ENCODE measurements at places on chromosomes 1 and 21.

DNA sequence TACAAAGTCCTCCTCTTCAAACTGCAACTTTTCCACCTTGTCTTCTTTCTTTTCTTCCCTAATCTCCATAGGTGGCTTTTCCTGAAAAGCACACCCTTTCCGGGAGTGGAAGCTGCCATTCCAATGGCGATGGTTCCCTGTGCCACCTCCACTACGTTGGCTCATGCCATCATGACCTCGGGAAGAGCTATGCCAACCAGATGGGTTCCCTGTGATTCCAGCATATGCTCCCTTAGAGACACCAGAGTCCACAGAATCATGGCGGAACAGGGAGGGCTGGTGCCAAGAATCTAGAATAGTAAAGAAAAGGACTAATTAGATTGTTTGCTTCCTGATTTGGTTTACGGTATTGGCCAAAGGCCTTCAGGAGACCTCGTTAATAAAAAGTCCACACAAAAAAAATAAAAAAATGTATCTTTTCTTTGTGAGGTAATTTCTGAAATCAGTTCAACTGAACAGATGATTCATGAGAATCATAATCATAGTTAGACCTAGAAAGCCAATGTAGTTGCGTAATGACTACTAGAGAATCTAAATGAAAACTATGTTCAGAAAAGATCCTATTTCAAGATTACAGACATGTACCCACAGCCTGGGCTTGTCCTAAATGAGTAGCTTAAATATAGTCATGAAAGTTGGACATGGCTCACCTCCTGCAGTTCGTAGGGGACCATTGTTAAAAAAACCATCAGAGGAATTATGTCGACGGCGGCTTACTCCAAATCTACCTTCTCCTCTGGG, 30.9 kb upstream of the CCDC17 start:
- no peak for DNase-seq

DNA sequence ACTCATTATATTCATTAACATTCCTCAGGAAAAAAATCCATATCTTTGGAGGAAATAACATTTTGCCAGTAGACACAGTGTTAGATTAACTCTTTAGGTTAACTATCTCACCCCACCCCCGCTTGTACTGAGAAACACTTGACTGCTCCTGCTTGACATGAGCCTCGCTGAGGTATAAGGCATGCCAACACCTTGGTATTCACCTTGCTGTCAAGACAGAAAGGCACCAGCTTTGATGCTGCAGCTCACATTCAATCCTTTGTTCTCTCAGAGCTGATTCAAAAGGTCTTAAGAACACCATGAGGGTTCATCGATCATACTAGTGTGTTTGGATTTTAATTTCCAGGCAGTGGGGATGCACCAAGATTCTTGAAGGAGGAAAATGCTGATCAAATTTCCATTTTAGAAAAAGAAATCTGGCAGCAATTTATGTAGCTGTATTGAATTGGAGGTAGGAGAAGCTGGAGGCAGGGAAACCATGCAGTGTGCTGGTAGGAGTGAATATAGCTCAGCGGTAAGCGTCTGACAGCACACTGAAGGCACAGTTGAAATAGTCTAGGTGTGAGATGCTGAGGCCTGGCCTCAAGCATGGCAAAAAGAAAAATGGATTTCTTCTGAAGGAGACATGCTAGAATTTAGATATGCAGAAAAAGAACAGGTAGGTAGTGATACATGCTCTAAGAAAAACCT, 108.0 kb upstream of the ST6GALNAC5 start:
- no peak for DNase-seq

DNA sequence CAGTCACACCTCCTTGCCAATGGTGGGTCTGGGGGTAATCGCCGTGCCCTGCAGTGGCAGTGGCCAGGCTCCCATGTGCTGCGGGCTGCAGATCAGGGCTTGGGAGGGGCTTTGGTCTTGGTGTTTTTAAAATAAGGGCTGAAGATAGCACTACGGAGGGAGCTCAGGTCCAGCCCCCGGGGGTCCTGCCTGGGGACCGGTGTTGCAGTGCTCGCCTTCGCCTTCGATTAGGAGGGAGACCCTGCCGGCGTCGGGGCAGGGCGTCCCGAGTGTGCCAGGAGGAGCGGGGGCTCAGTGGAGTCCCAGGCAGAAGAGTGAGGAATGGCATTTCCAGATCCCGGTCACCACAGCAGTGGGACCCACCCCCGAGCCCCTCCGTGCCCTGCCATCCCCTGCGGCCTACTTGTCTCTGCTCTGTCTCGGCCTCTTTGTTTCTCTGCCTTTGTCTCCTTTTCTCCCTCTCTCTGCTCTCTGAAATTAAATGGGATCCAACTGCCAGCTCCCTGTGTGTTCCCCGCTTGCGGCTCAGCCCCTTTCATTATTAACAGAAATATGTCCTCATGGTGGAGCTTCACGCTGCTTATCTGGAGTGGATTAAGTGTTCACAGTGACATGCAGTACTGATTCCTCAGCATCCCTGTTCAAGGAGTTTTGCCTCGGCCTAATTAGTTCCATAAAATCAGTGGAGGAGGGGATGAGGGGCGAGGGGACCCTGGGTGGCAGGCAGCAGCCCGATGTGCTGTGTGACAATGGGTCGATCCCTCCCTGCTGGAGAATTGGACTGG, 44.4 kb downstream of the DMRTB1 start:
- DNase-seq: no peak

- no peak for DNase-seq
These were observed 65.8 kb downstream of the S100B start for GRCh38 chr21:46538851-46539666.

DNA sequence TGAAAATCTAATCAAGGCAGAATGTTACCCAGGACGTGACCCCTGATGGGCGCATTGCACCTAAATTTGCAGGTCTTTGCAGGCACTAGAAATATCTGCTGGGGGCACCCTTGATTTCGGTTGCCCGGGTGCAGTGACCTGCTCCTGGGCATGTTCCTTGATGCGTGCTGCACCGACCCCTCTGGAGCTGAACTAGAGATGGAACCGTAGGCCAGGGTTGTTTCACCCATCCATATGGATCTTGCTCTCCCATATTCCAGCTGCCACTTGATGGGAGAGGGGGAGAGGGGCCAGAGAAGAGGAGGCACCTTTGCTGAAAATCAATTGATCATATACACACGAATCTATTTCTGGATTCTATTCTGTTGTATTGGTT, 8.4 kb upstream of the COL18A1 start:
- DNase-seq: no peak

DNA sequence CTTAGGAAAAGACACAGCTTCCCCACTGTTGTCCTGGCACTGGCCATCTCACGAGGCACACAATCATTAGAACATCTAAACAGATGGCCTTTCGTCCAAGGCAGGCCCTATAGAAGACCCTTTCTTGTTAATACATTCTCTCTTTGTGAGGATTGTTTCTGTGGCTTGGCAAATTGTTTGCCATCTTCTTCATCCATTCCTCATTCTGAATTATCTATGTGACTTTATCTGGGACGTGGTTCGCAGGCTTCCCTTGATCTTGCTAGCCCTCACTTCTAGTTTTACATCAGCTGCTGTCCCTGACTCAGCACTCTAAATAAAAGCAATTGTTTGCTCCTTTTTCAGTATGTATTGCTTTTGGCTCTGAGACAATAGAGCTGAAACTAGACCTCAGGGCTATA, 101.1 kb upstream of the ZC3H11B start:
- DNase-seq: no peak

- DNase-seq: no peak
These were observed 297.9 kb downstream of the GRIK1 start for GRCh38 chr21:29641635-29642550.

GRCh38 chr1:66834926-66835325, 33.9 kb upstream of the INSL5 start:
- no peak for DNase-seq

GRCh38 chr1:155691992-155692528, 3.2 kb downstream of the DAP3 start:
- DNase-seq: no peak
